Stimulated activated CD8-positive, alpha-beta memory T cell treated with anti-CD3 and anti-CD28 coated beads, Interleukin-4, amount 100 ng/mL, for 4 hours (primary cell): ENCODE measurements at places on chromosomes 6 and 20.

DNA sequence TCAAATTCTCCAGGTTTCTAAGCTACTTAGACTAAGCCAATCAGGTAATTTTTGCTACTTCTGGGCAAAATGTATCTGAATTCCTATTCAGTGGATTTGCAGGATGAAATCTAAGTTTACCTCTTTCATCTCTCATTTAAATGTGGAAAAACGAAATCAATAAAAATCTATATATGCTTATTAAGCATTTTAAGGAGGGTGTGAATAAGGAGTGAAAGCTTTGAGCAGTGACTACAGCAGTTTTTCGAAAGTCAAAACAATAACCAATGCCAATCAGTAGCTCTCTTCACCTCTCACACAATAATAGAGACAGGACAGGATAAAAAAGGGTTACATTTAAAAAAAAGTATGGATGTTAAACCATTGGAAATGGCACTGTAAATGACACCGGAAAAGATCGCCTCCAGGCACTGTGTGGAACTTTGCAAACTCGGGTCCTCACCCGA is 476 bp upstream of the BCKDHB start:
- no peak for DNase-seq

GRCh38 chr20:23007462-23007861 is 27.6 kb upstream of the SSTR4 start:
- no peak for DNase-seq

GRCh38 chr6:77292564-77293546 is 170.4 kb downstream of the HTR1B start:
- DNase-seq, result no peak

DNA sequence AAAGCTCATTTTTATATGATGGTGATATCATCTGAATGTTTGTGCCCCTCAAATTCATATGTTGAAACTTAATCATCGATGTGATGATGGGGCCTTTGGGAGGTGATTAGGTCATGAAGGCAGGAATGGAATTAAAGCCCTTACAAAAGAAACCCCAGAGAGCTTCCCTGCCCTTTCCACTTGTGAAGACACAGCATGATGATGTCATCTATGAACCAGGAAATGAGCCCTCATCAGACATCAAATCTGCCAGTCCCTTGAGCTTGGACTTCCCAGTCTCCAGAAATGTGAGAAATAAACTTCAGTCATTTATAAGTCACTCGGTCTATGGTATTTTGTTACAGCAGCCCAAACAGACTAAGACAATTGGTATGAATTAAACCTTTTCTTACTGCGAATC is 153.1 kb downstream of the MYB start:
- DNase-seq, result no peak

- no peak for DNase-seq
These were observed 108.4 kb downstream of the SCML4 start for GRCh38 chr6:107715550-107716321.

- no peak for DNase-seq
These were observed 194.0 kb downstream of the GMPR start for GRCh38 chr6:16432075-16433032.

GRCh38 chr20:61919239-61919638 is 146.4 kb downstream of the TAF4 start:
- no peak for DNase-seq

DNA sequence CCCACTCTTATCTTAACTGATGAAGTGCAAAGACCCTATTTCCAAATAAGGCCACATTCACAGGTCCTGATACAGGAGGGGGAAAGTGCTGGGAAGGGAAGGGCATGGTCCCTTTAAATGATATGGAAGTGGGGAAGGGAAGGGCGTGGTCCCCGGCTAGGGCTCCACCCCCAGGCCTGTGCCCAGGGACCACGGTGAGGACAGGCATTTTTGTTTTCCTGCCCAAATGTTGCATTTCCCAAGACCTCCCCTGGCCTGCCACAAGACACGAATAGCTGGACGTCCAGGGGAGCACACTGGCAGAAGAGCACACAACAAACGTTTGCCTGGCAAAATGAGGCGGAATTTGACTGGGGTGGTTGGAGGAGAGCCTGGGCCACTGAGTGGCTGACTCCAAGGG is 16.1 kb upstream of the HFE start:
- no peak for DNase-seq

- no peak for DNase-seq
These were observed 45.1 kb downstream of the EPB41L2 start for GRCh38 chr6:131017962-131018361.

GRCh38 chr6:149271348-149272340 is 45.9 kb upstream of the TAB2 start:
- peak; percentile 81 for DNase-seq

GRCh38 chr6:77324866-77325265 is 138.4 kb downstream of the HTR1B start:
- DNase-seq, result no peak

DNA sequence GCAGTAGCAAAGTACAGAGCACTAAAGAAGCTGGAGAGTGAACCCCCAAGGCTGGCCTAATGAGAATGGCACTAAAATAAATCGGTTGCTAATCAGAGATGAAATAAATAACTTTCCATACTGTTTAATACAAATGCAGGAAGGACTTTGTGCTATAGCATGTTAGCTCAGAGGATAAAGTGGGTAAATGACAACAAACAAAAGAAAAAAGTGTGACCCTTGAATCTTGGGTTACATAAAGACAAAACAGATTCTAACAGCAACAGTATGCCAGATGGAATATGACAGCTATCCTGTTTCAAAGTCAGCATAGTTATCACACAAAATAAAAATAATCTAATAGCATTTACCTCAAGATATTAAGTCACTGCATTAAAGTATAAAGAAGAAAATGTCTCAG is 622.7 kb downstream of the PHF3 start:
- no peak for DNase-seq

DNA sequence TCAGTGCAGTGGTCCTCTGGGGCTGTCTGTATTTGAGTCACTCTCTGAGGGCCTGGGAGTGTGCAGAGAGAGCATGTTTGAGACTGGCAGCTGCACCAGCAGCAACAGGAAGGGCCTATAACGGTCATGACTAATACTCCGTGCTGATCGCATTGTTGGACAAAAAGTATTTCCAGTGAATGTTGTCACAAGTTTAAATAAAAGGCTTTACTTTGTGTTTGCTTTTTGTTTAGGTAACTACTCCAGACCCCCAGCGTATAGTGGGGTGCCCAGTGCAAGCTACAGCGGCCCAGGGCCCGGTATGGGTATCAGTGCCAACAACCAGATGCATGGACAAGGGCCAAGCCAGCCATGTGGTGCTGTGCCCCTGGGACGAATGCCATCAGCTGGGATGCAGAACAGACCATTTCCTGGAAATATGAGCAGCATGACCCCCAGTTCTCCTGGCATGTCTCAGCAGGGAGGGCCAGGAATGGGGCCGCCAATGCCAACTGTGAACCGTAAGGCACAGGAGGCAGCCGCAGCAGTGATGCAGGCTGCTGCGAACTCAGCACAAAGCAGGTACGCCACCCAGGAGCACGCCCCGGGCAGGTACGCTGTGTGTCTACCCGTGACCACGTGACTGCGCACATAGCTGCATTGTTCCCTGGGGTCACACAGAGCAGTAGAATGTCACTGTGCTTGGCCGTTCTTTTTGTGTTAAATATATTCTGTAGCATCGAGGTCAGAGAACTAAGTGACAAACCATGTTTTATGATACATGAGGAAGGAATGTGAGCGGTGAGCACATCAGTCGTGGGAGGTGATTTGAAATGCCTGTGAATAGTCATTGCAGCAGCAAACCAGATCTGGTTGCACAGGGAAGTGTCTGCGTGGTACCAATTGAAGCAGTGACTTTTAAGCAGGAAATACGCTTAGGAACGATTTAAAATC is 174.7 kb downstream of the TMEM242 start:
- no peak for DNase-seq

DNA sequence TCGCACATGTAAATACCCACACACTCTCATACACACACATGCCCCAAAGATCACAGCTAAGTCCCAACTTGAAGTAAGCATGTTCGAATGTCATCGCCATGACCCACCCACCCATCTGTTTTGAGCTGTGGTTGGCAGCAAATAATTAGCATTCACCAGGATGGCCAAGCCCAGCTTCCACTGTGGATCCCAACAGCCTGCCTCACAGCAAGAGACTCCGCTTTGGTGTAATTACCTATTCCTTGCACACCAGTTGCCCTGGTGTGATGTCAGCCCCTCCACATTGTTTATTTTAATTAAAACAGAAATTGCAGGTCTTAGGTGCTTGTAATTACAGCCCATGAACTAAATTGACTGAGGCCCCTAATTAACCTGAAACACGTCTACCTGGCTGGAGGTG is 81.1 kb downstream of the MAFB start:
- no peak for DNase-seq

DNA sequence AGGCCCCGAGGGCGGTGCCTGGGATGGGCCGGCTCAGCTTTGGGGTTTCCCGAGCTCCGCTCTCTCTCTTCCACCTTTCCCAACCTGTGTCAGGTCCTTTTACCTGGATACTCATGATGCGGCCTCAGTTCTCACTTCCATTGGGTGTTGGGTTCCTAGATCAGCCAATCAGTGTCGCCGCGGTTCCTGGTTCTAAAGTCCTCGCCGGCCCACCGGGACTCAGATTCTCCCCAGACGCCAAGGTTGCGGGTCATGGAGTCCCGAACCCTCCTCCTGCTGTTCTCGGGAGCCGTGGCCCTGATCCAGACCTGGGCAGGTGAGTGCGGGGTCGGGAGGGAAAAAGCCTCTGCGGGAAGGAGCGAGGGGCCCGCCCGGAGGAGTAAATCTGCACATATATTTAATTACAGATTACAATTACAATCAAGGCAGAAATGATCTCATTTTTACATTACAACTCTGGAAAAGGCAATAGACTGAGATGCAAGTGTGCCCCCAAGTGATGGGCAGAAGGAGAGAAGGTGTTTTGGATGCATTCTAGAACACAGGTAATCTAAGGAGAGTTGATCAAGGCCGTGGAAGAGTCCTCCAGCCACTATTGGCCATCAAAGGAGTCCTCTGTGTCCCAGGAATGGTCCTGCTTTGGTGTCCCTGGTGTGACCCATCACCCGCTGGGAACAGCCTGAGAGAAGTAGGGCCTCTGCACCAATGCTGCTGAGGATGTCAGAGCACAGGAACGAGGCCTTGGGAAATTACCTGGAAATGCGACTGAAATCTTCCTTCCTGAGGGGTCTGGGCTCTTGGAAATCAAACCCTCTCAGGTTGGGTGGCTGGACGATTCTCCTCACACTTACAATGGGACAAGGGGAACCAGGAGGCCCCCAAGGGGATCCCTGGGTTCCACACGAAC is 34.7 kb upstream of the MICB start:
- peak; percentile 76 for DNase-seq

- DNase-seq, result no peak
These were observed 241.1 kb upstream of the TSHZ2 start for GRCh38 chr20:52731093-52731492.

- DNase-seq, result no peak
These were observed 141.4 kb downstream of the MAFB start for GRCh38 chr20:40547483-40548091.

DNA sequence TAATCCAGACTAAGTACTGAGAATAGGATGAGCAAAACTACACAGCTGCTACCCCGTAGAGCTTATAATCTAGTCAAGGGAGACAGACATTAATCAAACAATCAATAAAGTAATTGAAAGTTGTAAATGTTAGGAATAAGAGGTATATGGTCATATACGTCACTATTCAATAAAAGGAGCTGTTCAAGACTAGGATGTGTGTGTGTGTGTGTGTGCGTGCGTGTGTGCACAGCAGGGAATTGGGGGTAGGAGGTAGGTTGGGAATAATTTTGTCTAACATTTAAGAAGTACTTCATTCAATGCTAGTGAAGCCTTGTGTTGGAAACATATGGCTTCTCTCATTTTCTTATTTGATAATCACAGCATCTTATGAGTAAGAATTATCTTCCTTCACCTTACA is 41.8 kb downstream of the SESN1 start:
- DNase-seq, result no peak

- DNase-seq, result no peak
These were observed 34.1 kb downstream of the UST start for GRCh38 chr6:148780918-148781436.

DNA sequence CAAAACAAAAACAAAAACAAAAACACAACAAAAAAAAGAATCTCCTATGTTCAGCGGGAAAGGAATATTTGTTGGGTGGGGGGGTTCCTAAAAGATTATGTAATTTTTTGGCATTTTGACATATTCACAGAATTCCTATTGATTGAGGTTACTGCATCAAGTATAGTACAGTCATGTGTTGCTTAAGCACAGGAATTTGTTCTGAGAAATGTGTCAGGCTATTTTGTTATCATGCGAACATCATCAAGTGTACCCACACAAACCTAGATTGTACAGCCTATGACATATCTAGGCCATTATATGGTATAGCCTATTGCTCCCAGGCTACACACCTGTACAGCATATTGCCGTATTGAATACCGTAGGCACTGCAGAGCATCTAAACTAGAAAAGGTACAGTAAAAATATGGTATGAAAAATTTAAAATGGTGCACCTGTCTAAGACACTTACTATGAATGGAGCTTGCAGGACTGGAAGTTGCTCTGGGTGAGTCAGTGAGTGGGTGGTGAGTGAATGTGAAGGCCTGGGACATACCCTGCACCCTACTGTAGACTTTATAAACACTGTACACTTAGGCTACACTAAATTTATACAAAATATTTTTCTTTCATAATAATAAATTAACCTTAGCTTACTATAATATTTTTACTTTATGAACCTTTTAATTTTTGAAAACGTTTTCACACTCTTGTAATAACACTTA is 110.6 kb downstream of the CDKAL1 start:
- DNase-seq, result no peak
